DND-41 (cell line): ENCODE measurements at places on chromosomes 2 and 18.

- no peak for DNase-seq
Measured at GRCh38 chr2:33204945-33205344, 258.2 kb downstream of the LTBP1 start.

DNA sequence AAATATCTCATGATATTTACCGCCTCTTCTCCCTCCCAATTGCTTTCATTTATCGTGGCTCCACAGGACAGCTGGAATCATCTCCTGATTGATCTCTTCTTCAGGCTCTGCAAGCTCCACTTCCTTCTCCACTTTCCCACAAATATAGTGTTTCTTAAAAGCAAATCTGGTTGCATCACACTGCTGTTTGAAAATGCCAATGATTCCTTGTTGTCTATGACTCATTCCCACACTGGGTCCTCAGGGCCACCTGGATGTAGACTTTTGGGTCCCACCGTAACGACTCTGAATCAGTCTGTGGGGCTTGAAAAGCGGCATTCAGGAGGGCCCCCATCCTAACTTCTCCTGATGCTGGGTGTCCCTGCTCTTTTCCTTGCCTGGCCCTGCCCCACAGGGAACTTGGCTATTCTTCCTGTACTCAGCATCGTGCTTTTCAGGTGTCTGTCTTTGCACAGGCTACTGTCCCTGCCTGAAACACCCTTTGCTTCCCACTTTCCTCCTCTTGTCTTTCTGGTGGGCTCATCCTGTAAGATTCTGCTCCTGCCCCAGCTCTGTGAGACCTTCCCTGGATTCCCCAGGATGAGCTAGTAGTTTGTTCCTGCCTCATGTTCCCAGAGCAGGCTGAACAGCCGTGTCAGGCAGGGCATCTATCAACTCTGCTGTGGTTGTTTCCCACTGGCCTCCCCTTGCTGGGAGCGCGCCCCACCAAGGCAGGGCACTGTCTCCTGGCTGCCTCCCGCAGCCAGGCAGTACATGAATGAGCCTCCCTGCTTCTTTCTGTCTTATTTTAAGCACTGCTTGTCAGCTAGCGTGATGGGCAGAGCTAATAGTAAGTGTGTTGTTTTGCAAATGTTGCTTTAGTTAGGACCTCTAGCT, 111.9 kb downstream of the KCTD1 start:
- no peak for DNase-seq

GRCh38 chr18:30245766-30246455, 796.6 kb downstream of the DSC3 start:
- no peak for DNase-seq

- no peak for DNase-seq
Measured at GRCh38 chr2:205698286-205699268, 16.3 kb downstream of the NRP2 start.

GRCh38 chr2:136015699-136016098, 30.3 kb upstream of the DARS1 start:
- no peak for DNase-seq

DNA sequence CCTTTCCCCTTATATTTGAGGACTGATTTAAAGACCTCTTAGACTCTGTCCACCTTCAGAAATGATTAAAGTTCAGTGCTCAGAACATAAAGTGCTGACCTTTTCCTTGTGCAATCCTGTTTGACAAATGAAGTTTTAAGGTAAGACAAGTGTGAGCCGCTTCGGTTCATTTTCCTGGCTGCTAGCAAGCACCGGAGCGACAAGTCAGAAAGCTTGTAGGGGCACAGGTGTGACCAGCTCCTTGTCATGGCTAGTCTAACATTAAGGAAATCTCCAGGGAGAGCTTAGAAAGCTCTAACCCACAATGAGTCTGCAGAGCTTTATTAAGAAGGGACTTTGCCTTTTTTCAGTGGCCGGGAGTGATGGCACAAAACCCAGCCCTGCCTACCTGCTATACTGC, 2.3 kb upstream of the NCKAP5 start:
- no peak for DNase-seq

DNA sequence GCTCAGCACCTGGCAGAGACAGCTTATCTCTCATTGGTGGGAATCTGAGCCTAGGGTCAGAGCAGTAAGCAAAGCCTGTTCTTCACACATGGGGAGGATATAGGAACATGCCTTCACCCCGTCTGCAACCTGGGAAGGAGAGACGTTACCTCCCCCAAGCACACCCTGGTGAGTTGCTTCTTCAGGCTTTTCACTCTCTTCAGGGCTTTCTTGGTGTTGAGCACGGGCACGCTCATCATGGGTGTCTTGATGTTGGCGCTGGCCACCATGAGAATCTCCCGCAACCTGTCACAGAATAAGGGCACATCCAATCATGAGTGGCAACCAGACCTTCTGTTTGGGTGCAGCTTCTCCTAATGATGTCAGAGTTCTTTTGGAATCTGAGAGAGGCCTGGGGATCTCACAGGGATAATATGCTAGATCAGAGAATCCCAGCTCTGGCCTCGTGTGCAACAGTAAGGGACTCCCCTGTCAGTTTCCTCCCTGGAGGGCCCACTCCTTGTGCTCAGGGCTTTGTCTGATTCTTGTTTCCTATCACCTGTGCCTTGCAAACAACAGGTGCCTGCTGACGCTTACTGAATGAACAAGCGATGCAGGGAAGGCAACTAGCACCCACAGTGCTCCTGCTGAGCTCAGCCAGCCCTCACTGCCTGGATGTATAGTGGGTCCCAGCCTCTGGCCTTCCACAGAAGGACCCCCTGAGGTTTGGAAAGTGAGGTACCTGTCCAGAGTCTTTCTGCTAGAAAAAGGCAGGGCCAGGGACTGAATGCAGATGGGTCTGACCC, 66.3 kb downstream of the POLR1A start:
- DNase-seq: no peak

- DNase-seq: no peak
Measured at GRCh38 chr18:30545393-30545792, 497.1 kb downstream of the DSC3 start.

DNA sequence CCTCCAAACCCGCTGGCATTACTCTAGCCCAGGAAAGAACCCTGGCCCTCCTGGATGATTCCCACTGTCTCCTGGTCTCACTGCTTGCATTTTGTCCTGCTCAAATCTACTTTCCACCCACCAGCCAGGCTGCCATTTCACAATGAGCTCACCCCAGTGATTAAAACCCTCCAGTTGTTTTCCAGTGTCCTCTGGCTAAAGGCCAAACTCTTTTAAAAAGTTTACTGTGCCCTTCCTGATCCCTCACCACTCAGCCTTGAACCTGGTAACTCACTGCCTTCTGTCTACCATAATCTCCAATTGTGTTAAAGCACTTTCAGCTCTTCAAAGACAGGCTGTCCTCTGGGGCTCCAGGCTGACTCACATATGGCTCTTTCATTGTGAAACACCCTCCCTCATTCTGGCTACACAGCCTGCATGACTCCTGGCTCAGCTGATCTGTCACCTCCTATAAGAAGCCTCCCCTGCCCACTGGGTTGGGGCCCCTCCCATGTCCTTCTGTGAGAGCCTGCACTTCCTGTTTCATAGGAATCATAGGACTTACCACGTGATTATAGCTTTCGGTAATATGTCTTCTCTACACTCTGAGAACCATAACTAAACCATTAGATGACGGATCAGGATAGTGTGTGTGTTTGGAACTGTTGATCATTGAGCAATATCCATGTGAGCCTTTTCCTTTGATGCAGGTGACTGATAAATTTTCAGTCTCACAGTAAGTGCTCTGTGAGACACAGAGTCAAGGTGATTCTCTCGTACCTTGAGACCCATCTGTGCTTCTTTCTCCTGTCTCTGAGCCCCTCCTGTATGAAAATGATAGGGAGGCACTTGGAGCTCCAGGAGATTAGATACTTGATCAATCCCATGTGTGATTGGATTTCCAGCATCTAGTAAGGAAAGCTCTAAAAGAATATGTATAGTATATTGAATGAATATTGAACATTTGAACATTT, 590.8 kb upstream of the ID2 start:
- peak; percentile 52 for DNase-seq

DNA sequence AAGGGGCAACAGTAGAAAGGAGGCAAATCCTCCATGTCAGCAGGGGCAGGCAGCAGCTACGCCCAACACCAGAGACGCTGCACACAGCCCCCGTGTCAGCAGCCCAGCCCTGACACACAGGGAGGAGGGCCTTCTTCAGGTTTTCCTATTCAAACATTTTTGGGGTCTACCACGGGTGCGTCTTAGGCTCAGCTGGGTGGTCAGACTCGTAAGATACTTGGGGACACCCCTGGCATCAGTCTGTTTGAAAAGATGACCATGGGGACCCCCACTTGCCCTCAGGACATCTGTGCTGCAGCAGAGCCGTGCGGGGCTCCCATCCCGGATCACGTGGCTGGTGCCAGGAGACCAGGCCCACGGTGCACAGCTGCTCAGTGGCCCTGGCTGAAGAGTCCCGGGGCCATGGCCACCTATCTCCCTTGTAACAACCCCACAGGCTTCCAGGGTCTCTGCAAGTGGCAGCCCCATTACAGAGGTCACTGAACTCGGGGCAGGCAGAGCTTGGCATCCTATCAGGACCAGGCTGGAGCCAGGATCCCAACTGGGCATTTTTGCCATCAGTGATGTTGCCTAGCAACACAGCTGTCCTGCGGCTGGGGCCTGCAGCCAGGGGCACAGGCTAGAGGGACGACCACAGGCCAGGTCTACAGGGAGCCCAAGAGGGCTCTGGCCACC, 82.5 kb downstream of the EDAR start:
- peak; percentile 2 for DNase-seq

GRCh38 chr18:63161761-63162195, 157.8 kb downstream of the BCL2 start:
- DNase-seq: peak; percentile 60

DNA sequence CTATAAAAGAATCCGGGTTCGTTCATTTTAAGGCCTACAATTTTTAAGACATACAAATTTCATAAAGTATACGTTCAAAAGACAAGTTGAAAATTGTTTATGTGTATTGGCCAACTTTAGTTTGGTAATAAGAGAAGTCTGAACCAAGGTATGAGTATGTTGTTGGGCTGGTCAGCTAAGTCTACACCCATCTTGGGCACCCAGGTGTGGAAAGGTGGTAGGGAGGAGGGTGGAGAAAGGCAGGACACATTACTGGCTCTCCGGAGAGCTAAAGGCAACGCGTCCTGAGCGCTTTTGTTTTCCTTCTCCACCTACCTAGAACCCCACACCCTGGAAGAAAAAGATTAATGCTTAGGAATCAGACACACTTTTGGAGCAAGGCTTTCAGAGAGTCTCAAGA, 899 bp upstream of the PELI1 start:
- no peak for DNase-seq

DNA sequence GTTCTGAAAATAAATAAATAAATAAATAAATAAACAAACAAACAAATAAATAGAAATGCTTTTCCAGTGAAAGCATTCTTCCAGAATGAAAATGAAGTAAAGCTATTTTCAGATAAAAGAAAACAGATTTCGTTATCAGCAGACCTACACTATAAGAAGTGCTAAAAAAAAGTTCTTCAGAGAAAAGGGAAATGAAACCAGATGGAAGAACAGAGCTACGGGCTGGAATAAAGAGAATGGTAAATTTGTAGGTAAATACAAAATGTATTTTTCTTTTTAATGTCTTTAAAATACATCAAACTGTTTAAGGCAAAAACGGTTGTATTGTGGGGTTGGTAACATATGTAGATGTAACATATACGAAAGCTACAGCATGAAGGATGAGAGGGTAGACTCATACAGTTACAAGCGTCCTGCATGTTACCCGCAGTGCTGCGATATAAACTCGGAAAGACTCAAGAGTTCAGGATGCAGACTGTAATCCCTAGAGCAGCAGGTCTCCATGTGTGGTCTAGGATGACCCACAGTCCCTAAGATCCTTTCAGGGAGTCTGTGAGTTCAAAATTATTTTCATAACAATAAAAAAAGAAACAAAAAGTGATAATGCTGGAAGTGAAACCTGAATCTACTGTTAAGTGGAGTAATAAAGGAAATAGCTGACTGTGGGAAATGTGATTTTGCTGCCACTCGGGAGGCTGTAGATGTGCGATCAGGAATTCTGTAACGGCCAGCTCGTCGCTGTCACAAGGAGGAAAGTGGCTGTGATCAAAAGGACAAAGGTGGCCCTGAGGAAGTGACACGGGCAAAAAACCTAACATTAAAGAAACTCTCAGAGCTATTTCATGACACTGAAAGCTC, 5.3 kb upstream of the RAB12 start:
- DNase-seq: no peak
